Left renal cortex interstitium (tissue), 4 donors: ENCODE measurements at places on chromosomes 13 and 19.

GRCh38 chr13:22789027-22789593 is 391.7 kb upstream of the SGCG start:
- DNase-seq, result no peak

- DNase-seq, result no peak
Measured at GRCh38 chr19:49145573-49146407, 9.4 kb downstream of the HRC start.

GRCh38 chr19:18603255-18603957 is 3.2 kb downstream of the CRLF1 start:
- DNase-seq, result no peak

DNA sequence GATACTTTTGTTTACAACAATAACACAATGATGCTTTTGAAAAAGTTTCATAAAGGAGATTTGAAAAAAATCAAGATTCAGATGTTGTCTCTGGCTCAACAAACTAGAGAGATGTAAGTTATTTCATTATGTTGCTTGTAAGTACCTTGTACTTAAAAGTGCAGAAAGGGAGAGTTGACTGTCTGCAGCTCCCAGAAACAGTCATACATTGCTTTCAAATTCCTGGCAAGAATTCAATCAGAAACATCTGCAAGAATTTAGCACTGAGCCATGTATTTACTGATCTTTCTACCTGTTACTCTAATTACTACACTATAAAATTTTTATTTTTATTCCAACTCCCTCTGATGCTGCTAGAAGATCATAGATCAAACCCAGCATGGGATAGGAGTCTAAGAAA is 1261.3 kb upstream of the SPRY2 start:
- DNase-seq, result no peak

- DNase-seq, result no peak
Measured at GRCh38 chr19:10079031-10079453, 7.1 kb upstream of the SHFL start.
